Activated naive CD8-positive, alpha-beta T cell treated with anti-CD3 and anti-CD28 coated beads, Interleukin-2, amount 50 U/mL, for 16 hours (primary cell): ENCODE measurements at places on chromosomes 7 and 10.

GRCh38 chr10:19929506-19930140 lies 113.4 kb downstream of the PLXDC2 start:
- DNase-seq = no peak

- no peak for DNase-seq
Measured at GRCh38 chr7:101370836-101371235, 8.2 kb downstream of the COL26A1 start.

DNA sequence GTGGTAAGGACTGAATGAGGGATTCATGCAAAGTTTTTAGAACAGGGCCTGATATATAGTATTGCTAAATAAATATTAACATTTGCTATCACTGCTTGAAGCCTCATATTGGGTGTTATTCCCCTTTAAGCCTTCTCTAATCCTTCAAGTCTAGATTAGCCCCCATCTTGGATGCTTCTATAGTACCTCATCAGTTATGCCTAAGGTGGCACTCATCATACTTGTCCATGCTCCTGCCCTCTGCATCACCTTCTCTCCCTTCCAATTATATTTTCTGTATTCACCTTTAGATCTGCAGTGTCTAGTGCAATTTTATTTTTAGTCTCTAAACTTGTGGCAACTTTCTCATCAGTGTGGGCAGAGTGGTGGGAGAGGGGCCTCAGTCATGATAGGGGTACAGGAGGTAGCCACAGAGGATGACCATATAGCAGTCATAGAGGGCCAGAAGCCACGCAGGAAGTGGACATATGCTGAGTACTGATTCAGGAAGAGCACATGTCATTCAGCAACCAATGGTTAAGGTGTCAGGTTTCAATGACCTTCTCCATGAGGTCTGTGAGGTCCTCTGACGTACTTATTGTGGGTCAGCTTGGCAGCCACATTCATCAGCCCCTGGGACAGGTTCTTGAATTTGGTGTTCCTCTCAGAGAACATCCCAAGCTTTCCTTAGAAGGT lies 2.5 kb downstream of the ENTPD1 start:
- no peak for DNase-seq

GRCh38 chr10:13831711-13832141 lies 245.0 kb downstream of the PRPF18 start:
- no peak for DNase-seq

- no peak for DNase-seq
Measured at GRCh38 chr7:43450894-43451293, 132.0 kb upstream of the STK17A start.

DNA sequence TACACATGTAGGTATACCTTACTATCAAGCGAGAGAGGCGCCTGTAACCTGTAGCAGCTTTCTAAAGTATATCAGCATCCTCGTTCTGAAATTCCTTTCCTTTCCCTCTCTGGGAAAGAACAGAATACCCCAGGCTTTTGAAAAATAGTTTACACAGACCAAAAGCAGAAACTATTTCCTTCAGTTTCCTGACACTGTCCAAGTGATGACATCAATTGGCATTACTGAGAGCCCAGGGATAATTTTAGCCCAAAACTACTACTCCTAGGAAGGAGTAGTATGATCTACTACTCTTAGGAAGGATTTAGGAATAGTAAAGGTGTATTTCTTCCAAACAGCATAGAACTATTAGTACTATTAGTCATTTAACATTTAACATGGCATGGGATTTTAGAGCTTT lies 6.0 kb downstream of the GNG11 start:
- DNase-seq = no peak

DNA sequence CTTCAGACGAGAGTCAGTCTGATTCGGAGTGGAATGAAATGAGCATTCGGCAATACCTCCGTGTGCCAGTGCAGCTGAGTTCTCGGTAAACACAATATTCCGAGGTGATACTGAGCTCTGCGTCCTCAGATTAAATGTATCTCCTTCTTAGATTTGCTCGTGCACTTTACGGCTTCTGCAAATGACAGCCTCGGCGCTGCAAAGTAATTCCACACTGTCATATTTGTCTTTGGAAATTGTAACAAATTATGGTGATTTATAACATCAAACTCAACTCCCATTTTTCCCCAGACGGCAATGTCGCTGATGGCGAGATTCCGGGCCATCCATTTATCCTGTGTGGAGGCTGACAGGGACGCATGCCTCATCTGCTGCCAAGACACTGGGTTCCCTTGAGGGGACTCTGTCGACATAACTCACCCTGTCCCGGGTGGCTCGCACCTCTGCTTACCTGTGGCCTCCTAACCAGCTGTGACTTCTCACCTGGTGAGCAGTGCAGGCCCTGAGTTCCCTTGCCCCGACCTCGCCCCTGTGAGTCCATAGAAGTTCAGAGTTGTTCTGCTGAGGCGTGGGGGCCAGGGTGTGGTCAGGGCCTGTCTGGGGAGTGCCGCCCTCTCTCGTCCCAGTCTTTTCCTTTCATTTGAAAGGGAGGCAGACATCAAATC lies 201.9 kb downstream of the ADARB2 start:
- no peak for DNase-seq

GRCh38 chr7:82210416-82211184 lies 233.0 kb downstream of the CACNA2D1 start:
- DNase-seq = no peak

- no peak for DNase-seq
Measured at GRCh38 chr7:157497367-157497743, 160.6 kb downstream of the DNAJB6 start.

DNA sequence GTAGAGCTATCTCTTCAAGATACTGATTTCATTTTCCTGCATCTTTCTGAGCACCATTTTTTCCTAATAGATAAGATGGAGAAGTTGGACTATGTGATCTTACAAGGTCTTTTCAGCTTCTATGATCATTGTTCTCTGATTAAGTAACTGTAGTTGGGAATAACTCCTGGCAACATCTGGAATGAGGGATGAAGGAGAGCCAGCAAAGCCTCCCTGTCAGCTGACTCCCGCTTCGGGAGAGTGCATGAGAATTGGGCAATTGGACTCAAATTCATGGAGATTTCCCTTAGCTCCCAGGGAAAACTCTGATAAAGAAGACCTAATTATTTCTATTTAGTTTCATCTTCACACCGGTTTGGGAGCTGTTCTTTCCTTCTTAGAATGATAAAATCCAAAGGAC lies 146.1 kb downstream of the CCDC71L start:
- DNase-seq = no peak

DNA sequence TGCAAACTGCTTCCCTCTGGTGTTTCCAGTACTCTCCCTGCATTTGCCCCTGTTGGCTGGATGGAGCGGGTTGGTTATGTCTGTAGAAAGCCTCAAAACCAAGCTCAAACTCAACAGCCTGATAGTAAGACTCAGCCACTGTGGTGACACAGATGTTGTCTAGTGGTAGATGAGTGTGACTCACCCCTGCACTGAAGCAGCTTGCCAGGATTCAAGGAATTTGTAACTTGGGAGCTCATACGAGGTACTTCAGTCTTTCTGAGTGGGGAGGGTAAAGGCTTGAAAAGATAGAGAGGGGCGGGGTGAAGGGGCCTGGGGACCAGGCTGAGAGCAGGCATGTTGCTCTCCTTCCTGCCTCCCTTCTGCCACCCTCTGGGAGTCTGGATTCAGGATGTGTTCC lies 22.9 kb upstream of the AQP1 start:
- DNase-seq = no peak

DNA sequence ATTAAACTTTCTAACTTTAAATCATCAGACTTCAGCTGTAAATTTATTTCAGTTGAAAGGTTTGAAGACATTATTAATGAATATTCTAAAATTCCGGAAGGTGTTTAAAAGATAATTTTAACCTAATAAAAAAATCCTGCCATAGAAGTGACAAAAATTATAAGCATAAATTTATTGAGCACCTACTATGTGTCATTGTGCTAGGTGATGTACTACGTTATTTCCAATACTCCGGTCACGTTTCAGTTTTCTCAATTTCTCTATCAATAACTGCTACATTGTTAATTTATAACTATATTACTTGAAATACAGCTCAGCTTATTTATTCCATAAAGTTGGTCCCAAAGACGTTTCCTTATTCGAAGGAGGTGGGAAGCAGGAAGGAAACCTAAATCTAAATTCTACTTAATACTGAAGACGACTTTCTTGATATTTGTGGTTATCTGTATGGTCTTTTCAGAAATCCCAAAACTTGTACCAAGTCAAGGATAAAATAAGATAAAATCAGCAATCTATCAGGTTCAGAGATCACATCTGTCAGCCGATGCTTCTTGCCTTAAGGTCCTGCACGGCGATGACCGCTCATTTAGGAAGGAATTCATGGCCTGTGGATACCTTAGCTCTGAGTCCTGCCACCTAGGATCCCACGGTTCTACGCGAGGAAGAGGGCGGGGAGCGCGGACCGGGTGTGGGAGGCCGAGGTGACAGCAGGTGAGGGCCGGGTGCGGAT lies 1.2 kb upstream of the ZEB1 start:
- DNase-seq = peak; percentile 43

- no peak for DNase-seq
Measured at GRCh38 chr10:97543025-97543546, 29.5 kb upstream of the ANKRD2 start.

GRCh38 chr10:108424656-108425055 lies 1260.2 kb upstream of the SORCS1 start:
- no peak for DNase-seq

GRCh38 chr7:30968747-30969603 lies 5.2 kb downstream of the GHRHR start:
- no peak for DNase-seq

GRCh38 chr10:48457949-48458661 lies 146.8 kb downstream of the ARHGAP22 start:
- DNase-seq = no peak

DNA sequence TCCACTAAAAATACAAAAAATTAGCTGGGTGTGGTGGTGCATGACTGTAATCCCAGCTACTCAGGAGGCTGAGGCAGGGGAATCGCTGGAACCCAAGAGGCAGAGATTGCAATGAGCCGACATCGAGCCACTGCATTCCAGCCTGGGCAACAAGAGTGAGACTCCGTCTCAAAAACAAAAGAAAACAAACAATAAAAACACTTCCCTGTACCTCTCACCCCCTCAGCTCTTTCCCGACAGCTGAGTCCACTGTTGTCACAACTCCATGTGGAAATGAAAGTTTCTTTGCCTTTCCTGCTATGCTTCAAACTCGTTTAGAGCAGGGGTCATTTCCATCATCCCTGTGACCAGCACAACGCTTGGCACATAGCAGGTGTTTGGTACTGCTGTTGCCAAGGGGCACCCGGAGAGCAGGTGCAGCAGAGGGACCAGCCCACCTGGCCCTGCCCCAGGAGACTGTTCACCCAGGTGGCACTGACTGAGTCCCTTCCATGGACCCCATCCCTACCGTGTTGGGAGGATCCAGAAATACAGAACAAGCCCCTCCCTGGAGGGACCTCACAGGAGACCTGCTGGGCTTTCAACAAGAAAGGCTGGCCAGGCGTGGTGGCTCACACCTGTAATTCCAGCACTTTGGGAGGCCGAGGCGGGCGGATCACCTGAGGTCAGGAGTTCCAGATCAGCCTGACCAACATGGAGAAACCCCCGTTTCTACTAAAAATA lies 4.9 kb downstream of the TMEM130 start:
- DNase-seq = no peak

GRCh38 chr10:110803830-110804338 lies 67.8 kb upstream of the PDCD4 start:
- no peak for DNase-seq

DNA sequence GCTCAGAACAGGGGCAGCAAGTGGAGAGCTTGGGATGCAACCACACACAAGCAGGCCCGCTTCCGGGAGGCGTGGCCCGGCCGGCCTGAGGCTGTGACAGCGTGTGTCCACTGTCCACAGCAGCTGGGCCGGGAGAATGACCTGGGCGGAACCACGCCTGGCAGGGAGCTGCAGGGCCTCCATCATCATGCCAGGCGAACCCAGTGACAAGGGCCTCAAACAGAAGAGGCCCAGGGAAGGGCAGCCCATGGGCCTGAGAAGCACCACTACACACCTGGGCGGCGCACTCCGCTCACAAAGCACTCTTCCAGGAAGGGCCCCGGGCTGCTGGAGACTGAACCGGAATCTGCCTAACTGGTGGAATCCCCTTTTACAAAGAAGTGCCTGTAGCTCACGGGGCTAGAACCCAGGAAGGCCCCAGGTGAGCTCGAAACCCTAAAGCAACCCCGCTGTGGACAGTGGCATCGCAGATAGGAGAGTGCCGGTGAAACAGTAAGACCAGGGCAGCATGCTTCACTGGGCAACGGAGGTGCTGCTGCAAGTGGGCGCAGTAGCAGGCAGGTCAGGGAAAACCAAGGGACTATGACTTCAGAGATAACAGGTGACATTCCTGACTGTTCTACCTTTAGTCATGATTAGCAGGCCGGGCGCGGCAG lies 66.0 kb downstream of the MAD1L1 start:
- DNase-seq = no peak

- DNase-seq = no peak
Measured at GRCh38 chr7:106358103-106358663, 73.4 kb upstream of the NAMPT start.

DNA sequence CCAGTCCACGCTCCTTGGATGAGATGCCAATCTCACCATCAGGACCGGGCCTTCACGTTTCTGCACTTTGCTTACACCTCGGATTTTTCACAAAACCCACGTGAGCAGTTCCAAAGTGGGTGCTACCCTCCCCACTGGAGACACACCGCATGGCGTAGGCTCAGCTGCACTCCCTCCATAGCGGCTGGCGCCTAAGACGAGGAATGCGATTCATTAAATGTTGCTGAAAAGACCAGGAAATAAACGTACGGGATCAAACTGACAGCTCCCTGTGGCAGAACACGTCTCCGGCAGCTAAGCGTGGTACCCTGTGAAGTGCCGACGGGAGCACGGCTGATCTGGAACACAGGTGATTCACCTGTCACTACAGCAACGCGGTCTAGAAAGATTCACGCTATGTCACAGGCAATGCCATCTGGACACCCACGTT lies 209.0 kb downstream of the DIP2C start:
- no peak for DNase-seq

DNA sequence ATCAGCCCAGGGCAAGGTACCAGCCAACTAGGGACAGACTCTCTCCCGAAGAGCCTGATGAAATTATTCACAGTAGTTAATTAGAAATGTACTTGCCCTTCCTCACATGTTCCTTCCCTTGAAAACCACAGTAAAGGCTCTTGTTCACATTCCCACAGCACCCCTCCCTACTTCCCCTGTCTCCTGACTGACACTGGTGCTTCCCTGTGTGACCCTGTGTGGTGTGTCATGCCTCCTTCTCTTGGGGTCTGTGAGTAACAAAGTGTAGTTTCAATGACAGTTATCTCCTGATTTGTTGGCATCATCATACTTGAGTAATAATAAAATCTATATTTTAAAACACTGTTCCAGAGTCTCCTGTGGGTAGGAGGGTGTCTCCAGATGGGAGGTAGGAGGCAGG lies 209.7 kb downstream of the ABCA13 start:
- no peak for DNase-seq
